ENCODE measurements at places on chromosomes 2 and 18.
A peak's percentile ranks its signal among the peaks of the same experiment; 100 is the strongest.

GRCh38 chr2:24435391-24436316, 55.4 kb upstream of the NCOA1 start:
- peak; percentile 58 for DNase-seq

GRCh38 chr18:7764405-7764804, 197.3 kb downstream of the PTPRM start:
- no peak for DNase-seq

GRCh38 chr2:96863575-96864342, 5.9 kb upstream of the ANKRD39 start:
- no peak for DNase-seq

DNA sequence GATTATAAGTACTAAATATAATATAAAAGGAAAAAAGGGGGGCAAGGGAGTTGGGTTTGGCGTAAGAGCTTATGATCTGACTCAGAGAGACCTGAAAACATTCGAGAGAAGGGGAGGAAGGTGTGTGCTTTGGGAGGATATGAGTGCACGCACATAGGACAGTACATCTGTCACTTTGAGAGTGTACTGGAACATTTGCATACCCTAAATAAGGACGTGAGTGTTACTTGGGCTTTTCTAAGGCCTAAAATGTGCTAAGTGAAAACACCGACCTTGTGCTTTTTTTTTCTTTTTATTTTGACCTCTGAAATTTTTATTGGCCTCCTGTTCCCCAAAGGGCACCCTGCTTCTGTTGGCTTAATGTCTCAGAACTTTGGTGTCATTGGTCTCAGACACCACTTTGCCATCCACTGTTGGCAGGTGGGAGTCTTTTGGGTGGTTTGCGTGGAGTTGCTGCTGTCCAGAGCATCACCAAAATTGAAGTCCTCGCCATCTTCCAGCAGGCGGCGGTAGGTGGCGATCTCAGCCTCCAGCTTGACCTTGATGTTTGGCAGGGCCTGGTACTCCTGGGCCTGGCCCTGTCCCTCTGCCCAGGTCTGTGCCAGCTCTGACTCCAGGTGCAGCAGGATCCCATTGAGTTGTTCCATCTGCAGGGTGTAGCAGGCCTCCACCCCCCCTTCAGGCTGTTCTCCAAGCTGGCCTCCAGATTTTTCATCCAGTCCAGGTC, 57.7 kb downstream of the CD28 start:
- DNase-seq: no peak

DNA sequence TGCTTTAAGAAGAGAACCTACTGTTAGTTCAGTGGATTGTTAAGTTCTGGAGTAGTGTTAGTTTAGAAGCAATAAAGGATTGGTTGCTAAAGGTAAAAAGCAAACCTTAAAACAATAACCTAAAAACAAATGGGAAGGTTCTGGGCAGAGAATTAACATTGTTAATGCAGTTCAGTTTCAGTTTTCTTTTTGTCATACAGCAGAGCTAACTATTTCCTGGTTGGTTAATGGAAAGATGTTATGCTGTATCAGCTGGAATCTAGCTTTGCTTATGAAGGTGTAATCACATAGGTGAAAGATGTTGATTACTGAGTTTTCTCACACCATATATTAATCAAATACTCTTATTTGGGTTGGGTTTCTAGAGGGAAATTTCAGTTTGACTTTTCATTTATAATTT, 23.8 kb downstream of the SMAD4 start:
- DNase-seq: no peak

GRCh38 chr2:197308585-197308984, 2.0 kb downstream of the ANKRD44 start:
- DNase-seq: no peak

GRCh38 chr2:240469740-240470139, 34.3 kb downstream of the GPC1 start:
- DNase-seq: no peak

DNA sequence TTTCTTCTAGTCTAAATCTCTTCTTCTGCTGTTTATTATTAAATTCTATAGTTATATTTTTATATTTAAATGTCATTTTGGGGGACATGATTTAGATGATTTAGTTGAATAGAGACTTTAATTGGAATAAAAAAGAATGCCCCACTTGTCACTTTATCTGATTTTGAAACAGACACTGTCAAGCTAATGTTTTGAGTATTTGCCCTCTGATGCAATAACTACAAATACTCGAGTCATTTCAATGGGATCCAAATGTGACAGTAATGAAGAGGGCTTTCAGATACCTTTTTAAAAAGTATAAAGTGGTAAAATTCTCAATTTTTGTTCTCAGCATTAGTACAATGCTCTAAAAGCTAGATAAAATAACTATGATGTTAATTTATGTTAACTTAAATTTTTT, 257.3 kb upstream of the SESTD1 start:
- no peak for DNase-seq

Data from midbrain (tissue), 1 donor.